Lower leg skin (tissue), 4 donors: ENCODE measurements at places on chromosomes 12 and 14.

- DNase-seq = no peak
Measured at GRCh38 chr12:86950444-86950843, 694.3 kb upstream of the MGAT4C start.

- no peak for DNase-seq
Measured at GRCh38 chr12:12539028-12539810, 23.4 kb downstream of the DUSP16 start.

GRCh38 chr14:56753396-56753795 lies 56.9 kb downstream of the OTX2 start:
- DNase-seq = no peak

DNA sequence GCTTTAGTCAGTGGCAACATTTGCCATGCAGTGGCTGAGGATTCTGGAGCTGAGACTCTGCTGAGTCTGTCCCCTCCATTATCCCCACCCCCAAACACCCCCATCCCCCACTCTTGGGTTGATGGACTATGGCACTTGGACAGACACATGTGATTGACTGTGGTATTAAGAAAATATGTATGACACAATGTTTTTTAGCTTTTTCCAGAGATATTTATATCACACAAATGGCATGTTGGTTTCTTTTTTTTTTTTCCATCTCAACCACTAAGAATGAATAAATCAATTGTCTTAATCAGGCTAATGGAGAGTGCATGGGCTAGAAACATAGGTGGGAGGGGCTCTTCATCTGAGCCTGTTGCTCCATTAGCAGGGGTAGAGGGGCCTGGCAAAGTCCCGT lies 30.7 kb upstream of the MAP1LC3B2 start:
- DNase-seq = no peak

GRCh38 chr14:88987516-88987915 lies 163.1 kb downstream of the TTC8 start:
- no peak for DNase-seq

- no peak for DNase-seq
Measured at GRCh38 chr12:25924491-25925001, 33.9 kb upstream of the RASSF8 start.

GRCh38 chr12:1542599-1542998 lies 51.8 kb downstream of the FBXL14 start:
- no peak for DNase-seq

- no peak for DNase-seq
Measured at GRCh38 chr12:26370098-26370497, 174.7 kb downstream of the SSPN start.

GRCh38 chr12:115227137-115227615 lies 543.2 kb upstream of the TBX3 start:
- no peak for DNase-seq

DNA sequence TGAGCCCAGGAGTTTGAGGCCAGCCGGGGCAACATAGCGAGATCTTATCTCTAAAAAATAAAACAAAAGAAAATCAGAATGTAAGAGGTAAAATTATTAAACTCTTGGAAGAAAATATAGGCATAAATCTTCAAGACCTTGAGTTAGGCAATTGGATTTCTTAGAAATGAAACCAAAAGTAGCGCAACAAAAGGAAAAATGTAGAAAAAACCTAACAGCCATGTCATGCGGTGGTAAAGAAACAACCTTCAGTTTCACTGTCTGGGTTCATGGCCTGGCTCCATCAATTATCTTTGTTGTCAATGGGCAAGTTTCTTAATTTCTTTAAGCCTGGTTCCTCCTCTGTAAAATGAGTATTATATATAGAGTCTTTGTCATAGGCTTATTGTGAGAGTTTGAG lies 5.6 kb upstream of the GCH1 start:
- DNase-seq = no peak
